Stimulated activated naive B cell treated with anti-CD40 and anti-IgM and Interleukin-4, amounts not matched to agents 10 μg/mL and 1 μg/mL and 100 μg/mL, for 72 hours (primary cell): ENCODE measurements at places on chromosomes 7 and 10.

- peak; percentile 5 for DNase-seq
- peaks cover 3% of the 10 kb centered on the region for H3K4me1 ChIP-seq
- peaks cover 4% of the 10 kb centered on the region for H3K27me3 ChIP-seq
- H3K36me3 ChIP-seq = no peaks in the 10 kb centered on the region
- no peak overlapping the region for H3K4me3 ChIP-seq
Measured at GRCh38 chr10:126504063-126504760, 115.9 kb upstream of the ADAM12 start.

GRCh38 chr10:73905256-73906020 is 5.5 kb upstream of the PLAU start:
- no peak for DNase-seq
- no peak overlapping the region for H3K27ac ChIP-seq
- peaks cover 6% of the 10 kb centered on the region for H3K27me3 ChIP-seq
- H3K36me3 ChIP-seq = no peaks in the 10 kb centered on the region
- H3K4me1 ChIP-seq = peaks cover 28% of the 10 kb centered on the region

DNA sequence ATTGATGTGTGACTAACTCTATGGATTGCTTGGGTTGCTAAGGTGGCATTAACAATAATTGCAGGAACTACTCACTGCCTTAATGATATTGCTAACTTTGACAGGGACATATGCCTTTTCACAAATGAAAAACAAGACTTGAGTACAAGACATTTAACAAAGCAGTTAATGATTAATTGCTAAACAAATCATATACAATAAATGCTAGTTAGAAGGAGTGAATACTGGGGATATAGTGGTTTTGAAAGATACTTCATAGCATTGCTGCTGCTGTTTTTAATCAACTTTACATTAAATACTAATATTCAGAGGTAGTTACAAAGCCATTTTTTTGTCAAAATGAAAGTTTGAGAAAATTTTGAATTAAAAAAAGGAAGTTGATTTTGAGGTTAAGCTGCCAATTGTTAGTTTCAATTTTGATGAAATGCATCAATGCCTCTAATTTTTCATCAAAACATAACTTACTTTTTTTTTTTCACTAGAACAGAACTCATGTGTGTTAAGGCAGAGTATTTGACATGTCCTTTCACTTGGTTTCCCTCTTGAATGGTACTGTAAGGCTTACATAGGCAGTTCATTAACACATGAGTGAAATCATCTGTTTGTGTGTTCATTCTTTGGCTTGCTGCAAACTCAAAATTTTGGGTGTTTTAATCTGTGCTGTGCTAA is 106.2 kb upstream of the SEMA3D start:
- H3K4me3 ChIP-seq = peak overlapping the region; percentile 29
- H3K4me1 ChIP-seq = peaks cover 58% of the 10 kb centered on the region
- H3K27ac ChIP-seq = peak overlapping the region; percentile 62
- no peaks in the 10 kb centered on the region for H3K27me3 ChIP-seq
- DNase-seq = no peak

DNA sequence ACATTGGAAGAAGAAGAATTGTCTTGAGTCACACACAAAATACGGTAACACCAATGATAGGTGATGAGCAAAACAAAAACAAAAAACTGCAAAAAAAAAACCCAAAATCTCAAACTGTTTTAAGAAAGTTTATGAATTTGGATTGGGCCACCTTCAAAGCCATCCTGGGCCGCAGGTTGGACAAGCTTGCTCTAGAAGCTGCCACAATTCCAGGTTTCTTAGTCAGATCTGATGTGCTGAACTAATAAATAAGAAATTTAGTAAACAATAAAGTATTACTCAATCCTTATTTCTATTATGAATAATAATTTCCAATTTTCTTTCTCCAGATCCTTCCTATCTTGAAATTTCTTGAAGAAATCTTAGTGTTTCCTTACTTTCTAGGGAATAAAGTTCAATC is 10.0 kb downstream of the WASL start:
- no peak overlapping the region for H3K27ac ChIP-seq
- H3K36me3 ChIP-seq = peaks cover 13% of the 10 kb centered on the region

GRCh38 chr7:651032-651728 is 75.3 kb upstream of the DNAAF5 start:
- H3K4me1 ChIP-seq = no peaks in the 10 kb centered on the region
- DNase-seq = peak; percentile 11
- H3K27ac ChIP-seq = no peak overlapping the region
- H3K4me3 ChIP-seq = no peak overlapping the region
- H3K36me3 ChIP-seq = peaks cover 6% of the 10 kb centered on the region

DNA sequence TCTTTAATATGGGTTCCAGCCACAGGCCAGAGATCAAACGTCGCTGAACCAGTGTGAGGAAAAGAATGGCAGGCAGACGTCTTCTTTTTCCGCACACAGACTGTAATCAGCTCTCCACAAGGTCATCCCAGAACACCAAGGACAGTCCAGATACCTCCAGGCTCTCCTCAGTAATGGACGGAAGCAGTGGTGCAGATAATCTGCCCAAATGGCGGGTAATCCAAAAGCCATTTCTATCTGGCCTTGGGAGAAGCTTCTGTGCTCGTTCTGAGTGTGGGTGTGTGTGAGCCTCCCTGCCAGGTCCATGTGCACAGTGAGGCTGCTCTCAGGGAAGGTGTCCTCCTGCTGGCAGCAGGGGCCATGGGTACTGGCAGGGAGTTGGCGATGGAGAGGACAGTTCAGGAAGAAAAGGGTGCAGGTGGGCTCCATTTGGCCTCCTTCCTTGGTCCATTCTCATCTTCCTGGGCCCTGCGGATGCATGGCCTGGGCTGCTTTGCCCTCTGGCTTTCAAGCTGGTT is 15.6 kb upstream of the TEX36 start:
- H3K4me3 ChIP-seq = no peak overlapping the region
- H3K27ac ChIP-seq = peak overlapping the region; percentile 25
- DNase-seq = no peak
- no peaks in the 10 kb centered on the region for H3K4me1 ChIP-seq

DNA sequence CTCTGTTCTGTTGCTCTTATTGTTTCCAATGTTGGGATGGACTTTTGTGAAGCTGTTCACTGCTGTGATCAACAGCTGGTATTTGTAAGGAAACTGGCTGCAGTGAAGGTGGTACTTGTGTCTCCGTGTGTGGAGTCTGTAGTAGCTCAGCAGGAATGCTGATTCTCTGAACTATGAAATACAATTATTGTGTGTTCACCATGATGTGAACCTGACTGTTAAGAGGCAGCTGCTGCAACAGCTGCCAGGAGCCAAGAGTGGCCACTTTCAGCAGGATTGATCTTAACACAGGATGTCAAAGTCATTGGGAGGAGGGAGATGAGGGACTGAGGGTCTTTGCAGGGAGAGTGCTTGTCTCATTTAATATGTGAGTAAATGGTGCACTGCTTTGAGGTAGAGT is 13.9 kb downstream of the VSTM2A start:
- no peak overlapping the region for H3K4me3 ChIP-seq
- H3K4me1 ChIP-seq = no peaks in the 10 kb centered on the region
- DNase-seq = no peak
- H3K36me3 ChIP-seq = no peaks in the 10 kb centered on the region

- no peak for DNase-seq
- H3K27me3 ChIP-seq = no peaks in the 10 kb centered on the region
- H3K4me1 ChIP-seq = peaks cover 38% of the 10 kb centered on the region
- H3K27ac ChIP-seq = peak overlapping the region; percentile 100
Measured at GRCh38 chr7:44987457-44987856, 8.6 kb upstream of the MYO1G start.

DNA sequence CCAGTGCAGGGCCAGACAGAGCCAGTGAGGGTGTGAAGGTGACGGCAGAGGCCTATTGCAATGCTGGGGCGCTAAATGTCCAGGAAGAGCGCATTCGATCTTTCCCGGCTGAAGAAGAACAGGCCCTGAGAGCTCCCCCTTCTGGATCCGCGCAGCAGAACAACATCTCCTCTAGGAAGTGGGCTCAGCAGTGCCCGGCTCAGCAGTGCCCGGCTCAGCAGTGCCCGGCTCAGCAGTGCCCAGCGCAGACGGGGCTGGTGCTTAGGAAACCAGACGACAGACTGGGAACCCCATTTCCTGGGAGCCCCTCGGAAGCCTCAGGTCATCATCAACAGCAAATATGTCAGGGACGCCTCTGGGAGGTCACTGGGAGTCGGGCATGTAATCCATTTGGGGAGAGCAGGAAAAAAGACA is 4.7 kb upstream of the NOS3 start:
- H3K36me3 ChIP-seq = peaks cover 11% of the 10 kb centered on the region
- no peak for DNase-seq

DNA sequence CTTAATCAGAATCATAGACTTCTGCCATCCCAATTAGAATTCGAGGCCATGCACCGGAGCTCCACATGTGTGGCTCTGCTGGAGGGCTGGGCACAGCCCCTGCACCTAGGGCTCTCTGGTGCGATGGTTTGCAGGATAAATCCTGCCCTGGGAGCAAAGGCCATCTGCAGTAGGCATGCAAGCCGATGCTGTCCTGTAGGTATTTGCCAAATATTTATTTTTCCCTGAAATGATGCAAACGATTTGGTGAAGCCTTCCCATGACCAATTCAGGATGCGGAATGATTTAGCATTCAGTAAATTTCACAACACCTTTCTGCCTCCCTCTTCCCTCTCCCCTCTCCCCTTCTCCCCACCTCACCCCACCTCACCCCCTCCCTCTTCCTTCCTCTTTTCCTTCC is 170.6 kb downstream of the EBF3 start:
- no peaks in the 10 kb centered on the region for H3K4me1 ChIP-seq
- no peak for DNase-seq
- no peaks in the 10 kb centered on the region for H3K27me3 ChIP-seq
- H3K4me3 ChIP-seq = no peak overlapping the region

DNA sequence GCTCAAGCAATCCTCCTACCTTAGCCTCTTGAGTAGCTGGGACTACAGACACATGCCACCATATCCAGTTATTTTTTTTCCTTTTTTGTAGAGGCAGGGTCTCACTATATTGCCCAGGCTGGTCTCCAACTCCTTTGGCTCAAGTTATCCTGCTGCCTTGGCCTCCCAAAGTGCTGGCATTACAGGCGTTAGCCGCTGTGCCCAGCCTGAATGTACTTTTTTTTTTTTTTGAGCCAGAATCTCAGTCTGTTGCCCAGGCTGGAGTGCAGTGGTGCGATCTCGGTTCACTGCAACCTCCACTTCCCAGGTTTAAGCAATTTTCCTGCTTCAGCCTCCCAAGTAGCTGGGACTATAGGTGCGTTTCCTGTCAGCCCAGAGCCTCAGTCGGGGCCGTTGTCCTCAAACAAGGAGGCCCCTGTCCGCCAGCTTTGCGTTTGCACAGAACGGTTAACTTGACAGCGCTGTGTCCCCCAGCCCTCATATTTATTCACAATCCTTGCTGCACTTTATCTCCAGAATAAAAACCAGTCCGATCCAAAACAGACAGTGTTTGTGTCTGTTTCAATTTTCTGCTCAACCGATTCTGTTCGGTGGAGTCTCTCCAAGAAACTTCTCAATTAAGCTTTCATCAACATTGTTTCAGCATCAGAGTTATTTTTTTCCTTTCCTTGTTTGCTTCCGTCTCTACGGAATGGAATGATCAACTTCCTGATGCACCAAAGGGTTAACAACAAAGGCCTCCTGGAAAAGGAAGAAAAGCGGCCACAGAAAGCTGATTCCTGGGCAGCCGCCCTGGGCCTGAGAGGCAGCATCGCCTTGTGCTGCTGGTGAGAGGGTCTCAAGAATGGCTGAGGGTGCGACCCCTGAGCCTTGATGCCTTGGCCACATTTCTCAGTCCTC is 64.5 kb downstream of the PDIA4 start:
- H3K27me3 ChIP-seq = no peaks in the 10 kb centered on the region
- H3K4me1 ChIP-seq = peaks cover 17% of the 10 kb centered on the region
- peak overlapping the region; percentile 95 for H3K27ac ChIP-seq
- no peak for DNase-seq
- H3K4me3 ChIP-seq = peak overlapping the region; percentile 88

- no peaks in the 10 kb centered on the region for H3K4me1 ChIP-seq
- no peak for DNase-seq
- no peaks in the 10 kb centered on the region for H3K36me3 ChIP-seq
- peaks cover 1% of the 10 kb centered on the region for H3K27me3 ChIP-seq
Measured at GRCh38 chr10:45064998-45065397, 64.3 kb downstream of the ZNF22 start.

GRCh38 chr7:24587853-24588252 is 14.6 kb downstream of the PALS2 start:
- H3K4me1 ChIP-seq = peaks cover 38% of the 10 kb centered on the region
- H3K4me3 ChIP-seq = no peak overlapping the region
- no peaks in the 10 kb centered on the region for H3K36me3 ChIP-seq
- H3K27ac ChIP-seq = peak overlapping the region; percentile 37

GRCh38 chr7:102291056-102291915 is 4.6 kb downstream of the SH2B2 start:
- peak overlapping the region; percentile 60 for H3K4me3 ChIP-seq
- H3K27me3 ChIP-seq = no peaks in the 10 kb centered on the region
- H3K27ac ChIP-seq = peak overlapping the region; percentile 43
- peak; percentile 69 for DNase-seq
- H3K36me3 ChIP-seq = peaks cover 4% of the 10 kb centered on the region
- H3K4me1 ChIP-seq = peaks cover 79% of the 10 kb centered on the region

GRCh38 chr10:26950934-26951333 is 90.2 kb upstream of the ABI1 start:
- H3K4me1 ChIP-seq = peaks cover 8% of the 10 kb centered on the region
- H3K27ac ChIP-seq = no peak overlapping the region
- H3K36me3 ChIP-seq = peaks cover 8% of the 10 kb centered on the region
- H3K27me3 ChIP-seq = peaks cover 7% of the 10 kb centered on the region
- H3K4me3 ChIP-seq = no peak overlapping the region
- DNase-seq = no peak

DNA sequence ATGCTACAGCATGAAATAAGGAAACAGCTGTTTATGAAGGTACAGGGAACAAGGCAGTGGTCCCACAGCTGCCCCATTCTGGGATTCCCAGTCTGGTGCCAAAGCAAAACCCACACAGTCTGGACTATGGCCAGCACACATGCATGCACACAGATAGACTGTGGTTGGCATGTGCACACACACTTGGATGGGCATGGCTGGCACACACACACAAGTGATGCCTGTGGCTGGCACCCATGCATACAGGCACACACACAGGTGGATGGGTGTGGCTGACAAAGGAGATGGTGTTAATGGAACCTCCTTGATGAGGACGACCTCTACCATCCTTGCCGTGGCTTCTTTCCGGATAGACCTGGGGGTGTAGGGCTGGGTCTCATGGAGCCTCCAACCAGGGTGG is 114.0 kb upstream of the LYZL2 start:
- no peak for DNase-seq
- peaks cover 20% of the 10 kb centered on the region for H3K4me1 ChIP-seq
- no peak overlapping the region for H3K4me3 ChIP-seq
- no peaks in the 10 kb centered on the region for H3K36me3 ChIP-seq

DNA sequence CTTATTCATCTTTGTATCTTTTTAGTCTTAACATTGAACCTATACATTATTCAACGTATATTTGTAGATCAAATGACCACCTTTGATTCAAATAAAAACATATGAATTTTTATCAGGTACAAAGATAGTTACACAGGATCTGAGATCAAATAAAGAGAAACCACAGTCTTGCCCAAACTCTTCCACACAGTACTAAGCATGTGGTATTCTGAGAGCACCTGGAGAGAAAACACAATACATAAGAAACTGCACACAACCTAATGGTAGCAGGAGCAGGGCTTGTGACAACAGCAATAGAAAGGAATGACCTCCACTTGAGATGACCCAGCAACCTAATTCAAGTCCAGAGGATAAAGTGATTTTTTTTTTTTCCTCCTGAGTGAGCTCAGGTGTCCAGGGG is 6.5 kb upstream of the WASL start:
- H3K4me1 ChIP-seq = peaks cover 9% of the 10 kb centered on the region
- no peaks in the 10 kb centered on the region for H3K36me3 ChIP-seq
- no peak for DNase-seq
- no peak overlapping the region for H3K27ac ChIP-seq
- H3K4me3 ChIP-seq = no peak overlapping the region
